ENCODE measurements at places on chromosomes 13 and 19. TPM values are rescaled to one million over a fixed set of nuclear protein-coding genes. Genes with fewer than 3 reads are reported as not detected.

NRTN gene
- total RNA-seq, result 0.14 TPM

DNA sequence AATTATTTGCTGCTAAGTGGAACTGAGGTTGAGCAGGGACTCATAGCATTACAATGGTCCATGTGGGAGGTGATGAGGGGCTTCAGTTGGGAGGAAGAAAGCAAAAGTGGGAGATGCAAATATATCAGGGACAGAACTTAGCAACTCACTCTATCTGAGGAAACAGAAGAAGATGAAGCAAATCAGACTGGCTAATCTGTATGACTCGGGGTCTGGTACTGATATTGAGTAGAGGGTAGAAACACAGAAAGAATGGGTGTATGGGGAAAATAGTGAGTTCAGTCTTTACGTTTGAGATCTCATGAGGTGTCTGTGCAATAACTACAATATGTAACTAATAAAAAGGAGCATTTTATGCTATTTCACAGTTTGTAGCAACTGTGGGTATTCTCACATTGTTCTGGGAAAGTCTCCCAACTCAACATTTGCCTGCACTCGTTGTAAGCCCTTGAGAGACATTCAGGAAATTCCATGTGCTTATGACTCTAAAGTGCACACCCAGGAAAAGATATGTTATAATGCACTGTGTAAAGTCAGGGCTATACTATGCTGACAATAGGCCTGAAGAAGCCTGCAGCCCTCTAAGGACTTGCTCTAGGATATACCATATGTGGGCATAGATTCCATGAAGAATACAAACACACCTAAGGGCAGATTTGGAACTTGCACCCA, 183.5 kb downstream of the SPRY2 start:
- no peak for DNase-seq

- DNase-seq, result no peak
Measured at GRCh38 chr19:50175924-50176323, 12.8 kb upstream of the IZUMO2 start.

- no peak for DNase-seq
Measured at GRCh38 chr13:27353166-27353583, 71.2 kb upstream of the GTF3A start.

- no peak for DNase-seq
Measured at GRCh38 chr19:50252111-50252886, 48.9 kb downstream of the MYH14 start.

GRK1 gene
- not detected for total RNA-seq

CFAP97D2 gene
- not detected for total RNA-seq

- peak; percentile 12 for DNase-seq
Measured at GRCh38 chr13:65292488-65292901, 1937.6 kb downstream of the PCDH9 start.

SHANK1 gene
- 0.37 TPM for total RNA-seq

LILRB3 gene
- not detected for total RNA-seq

- peak; percentile 32 for DNase-seq
Measured at GRCh38 chr13:19818223-19818842, 35.6 kb upstream of the PSPC1 start.

ZNF541 gene
- total RNA-seq, result not detected

DNA sequence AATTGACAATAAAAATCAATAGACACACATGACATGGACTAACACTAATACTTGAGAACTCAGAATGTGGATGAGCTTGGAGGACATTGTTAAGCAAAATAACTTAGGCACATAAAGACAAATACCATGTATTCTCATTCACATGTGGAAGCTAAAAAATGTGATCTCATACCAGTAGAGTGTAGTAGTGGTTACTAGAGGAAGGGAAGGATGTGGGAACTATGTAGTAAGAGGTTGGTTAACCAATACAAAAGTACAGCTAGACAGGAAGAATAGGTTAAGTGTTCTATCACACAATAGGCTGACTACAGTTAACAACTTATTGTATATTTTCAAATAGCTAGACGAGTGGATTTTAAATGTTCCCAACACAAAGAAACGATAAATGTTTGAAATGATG, 415.8 kb upstream of the KLF12 start:
- no peak for DNase-seq

- no peak for DNase-seq
Measured at GRCh38 chr19:45793178-45793564, 526 bp upstream of the DMWD start.

GFY gene
- not detected for total RNA-seq

TNFSF13B gene
- total RNA-seq, result 0.17 TPM

KL gene
- not detected for total RNA-seq

- DNase-seq, result no peak
Measured at GRCh38 chr13:101025925-101026324, 351.3 kb upstream of the TMTC4 start.

KCNN4 gene
- 0.74 TPM for total RNA-seq

DNA sequence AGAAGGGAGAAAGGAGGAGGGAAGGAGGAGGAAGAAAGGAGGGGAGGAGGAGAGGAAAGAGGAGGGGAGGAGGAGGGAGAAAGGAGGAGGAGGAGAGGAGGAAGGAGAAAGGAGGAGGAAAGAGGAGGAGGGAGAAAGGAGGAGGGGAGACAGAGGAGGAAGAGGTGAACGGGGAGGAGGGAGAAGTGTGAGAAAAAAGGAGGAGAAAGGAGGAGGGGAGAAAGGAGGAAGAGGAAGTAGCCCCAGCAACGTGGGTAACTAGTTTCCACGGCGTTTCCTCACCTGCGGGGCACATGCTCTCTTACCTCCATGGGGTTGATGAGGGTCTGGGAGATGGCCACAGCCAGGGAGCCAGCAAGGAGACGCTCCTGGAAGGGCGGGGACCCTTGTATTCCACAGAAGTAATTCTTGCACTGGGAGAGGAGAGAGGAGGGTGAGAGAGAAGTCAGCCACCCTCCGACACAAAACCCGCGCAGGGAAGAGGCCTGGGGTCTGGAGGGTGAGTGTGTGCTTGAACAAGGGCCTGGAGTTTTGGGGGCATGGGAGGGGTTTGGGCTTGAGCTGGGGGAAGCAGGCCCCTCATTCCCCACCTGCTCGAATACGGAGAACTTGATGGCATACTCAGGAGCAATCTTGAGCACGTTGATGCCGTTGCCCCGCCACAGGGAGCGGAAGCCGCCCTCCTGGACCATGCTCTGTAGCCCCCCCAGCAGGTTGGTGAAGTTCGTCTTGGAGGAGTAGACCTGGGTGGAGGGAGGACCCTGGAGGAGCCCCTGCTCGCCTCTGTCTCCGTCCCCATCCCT, 3.9 kb downstream of the SLC25A41 start:
- no peak for DNase-seq

GRCh38 chr13:105952233-105952972, 583.1 kb downstream of the EFNB2 start:
- no peak for DNase-seq

GRCh38 chr19:13100841-13101589, 1.6 kb downstream of the LYL1 start:
- DNase-seq, result no peak

ATP7B gene
- 3.4 TPM for total RNA-seq

- DNase-seq, result no peak
Measured at GRCh38 chr13:110150384-110151101, 156.4 kb downstream of the COL4A1 start.

GRCh38 chr19:16470541-16470910, 1.2 kb downstream of the EPS15L1 start:
- DNase-seq, result no peak

DNA sequence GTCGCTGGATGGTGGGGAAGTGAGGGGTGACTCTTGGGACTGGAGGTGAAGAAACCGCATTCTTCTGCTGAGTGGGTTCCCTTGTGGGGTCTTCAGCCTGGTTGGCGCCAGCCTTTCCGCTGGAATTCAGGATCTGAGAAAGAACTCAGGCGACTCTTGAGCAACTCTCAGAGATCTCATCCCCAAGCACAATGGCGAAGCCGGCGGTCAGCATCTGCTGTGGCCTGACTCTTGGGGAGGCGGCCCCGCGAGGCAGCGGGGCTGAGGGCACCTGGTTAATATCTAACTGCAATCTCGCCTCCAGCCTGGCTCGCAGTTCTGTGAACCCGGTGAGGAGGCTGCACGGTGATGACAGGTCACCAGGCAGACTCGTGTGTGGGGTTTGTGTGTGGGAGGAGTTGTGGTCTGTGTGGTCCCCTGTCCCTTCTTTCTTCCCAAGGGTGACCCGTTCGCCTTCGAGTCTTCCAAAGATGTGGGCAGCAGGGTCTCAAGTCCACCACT, 883 bp downstream of the ZNF441 start:
- peak; percentile 11 for DNase-seq

DNA sequence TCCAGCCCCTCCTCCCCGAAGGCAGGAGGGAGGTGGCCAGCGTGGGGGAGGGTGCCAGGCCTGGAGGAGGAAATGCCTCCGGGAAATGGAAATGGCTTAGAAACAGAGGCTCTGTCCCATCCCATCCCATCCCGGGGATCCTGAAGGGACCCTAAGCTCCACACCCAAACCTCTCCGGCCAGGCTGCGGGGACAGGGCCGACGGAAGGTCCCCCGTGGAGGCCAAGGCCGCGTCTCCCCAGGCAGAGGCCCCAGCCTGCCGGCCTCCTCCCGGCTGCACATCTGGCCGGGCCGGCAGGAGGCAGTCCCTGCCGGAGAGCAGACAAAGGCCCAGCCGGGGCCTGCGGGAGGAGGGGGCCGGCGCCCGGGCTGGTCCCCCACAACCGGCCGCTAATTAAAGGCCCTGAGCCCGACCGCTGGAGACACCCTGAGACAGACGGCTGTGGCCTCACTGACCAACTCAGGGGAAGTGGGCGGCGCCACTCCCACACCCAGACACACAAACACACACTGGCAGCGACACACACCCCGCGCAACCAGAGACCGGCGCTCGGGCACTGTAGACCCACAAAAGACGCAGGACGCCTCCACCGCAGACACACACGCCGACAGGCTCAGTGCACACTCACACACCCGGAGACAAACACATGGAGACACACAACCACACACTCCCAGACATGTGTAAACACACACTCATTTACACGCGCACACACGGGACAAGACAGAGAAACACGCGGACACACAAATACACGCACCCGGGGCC, 1.1 kb downstream of the ADAMTS10 start:
- no peak for DNase-seq

NDUFS7 gene
- total RNA-seq, result 81.3 TPM

DNA sequence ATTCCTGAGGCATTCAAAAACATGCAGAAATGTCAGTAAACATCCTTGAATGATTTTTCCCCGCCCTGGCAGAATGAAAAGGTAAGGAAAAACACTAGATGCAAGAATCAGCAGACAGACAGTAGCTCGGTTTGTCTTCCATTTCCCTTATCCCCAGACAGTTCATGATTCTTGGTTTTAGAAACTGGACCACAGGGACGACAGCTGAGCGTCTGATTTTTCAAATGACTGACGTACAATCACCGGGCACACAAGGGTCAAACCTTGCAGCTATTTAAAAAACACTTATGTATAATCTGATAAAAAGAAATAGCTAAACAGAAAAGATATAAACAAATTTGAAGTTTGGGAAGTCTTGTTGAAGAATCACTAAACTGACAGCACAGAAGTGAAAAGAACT, 47.1 kb downstream of the DCLK1 start:
- DNase-seq, result no peak

DNA sequence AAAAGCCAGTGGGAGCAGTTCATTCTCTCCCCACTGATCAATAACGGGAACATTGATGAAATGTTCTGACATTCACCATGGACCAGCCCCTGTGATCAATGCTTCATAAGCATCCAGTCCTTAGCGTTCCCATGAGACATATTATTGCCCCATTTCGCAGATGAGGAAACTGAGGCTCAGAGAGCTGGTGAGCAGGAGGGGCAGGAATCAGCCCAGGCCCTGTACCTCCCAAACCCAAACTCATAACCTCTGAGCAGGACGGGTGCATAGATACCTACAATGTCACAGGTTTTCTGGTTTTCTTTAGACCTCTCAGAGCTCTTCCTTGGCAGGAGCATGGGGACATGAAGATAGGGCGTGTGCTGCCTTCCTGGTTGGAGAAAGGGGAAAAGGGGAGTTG, 2.1 kb downstream of the MCOLN1 start:
- DNase-seq, result no peak

NLRP5 gene
- not detected for total RNA-seq

LAIR1 gene
- total RNA-seq, result not detected

GRCh38 chr19:10854350-10855089, 6.3 kb downstream of the C19orf38 start:
- no peak for DNase-seq

DNA sequence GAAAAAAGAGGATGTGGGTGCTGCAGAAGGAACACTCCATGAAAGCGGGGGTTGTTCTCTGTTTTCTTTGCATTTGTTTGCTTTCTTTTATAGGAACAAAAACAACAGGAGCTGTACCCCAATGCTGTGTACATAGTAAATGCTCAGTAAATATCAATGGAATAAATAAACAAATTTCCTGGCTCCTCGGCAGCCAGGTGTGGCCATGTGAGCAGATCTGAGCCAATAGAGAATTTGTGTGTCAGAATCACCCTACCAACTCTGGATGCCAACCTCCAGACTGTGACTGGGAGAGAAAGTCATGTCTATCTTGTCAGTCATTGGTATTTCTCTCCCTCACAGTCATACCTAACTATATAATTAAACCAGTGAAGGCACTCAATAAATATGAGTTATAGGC, 10.6 kb upstream of the CLPP start:
- DNase-seq, result no peak

- DNase-seq, result no peak
Measured at GRCh38 chr19:33396701-33397535, 23.4 kb downstream of the CEBPG start.

JOSD2 gene
- 51.0 TPM for total RNA-seq

DNA sequence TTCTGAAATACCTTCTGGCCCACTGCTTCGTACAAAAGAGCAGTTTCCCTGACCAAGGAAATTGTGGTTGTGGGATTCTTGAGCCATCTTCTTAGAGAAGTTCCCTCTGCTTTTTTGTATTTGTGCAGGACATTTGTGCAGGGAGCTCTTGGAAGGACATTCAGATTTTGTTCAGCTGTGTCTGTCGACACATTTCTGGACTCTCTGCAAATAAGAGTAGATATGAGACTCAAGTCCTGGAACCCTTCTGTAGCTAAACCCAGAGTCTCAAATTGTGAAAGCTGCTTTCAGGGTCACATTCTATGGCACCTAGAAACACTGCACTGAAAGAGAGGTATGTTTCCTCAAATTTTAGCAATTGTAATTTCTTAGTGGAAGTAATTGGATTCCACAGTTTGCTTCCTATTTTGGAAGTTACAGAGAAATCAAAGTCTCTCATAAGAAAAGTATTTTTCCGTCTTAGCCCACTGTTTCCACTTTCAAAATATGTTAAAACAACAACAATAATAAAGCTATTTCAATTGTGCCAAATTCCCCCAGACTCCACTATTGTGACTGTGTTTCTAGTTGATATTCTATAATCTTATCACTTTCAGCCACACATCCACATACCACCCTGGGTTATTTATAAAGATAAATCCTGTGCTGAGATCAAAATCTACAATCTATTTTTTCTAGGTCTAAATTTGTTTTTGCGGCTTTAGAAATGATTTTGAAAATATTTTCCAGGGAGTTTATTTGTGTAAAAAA, 224.0 kb downstream of the COG6 start:
- DNase-seq, result no peak

BRSK1 gene
- 3.1 TPM for total RNA-seq

RFPL4AL1 gene
- total RNA-seq, result not detected

GRCh38 chr13:37194428-37194861, 89.0 kb upstream of the CSNK1A1L start:
- DNase-seq, result peak; percentile 93

- DNase-seq, result peak; percentile 59
Measured at GRCh38 chr13:41909506-41909905, 51.4 kb downstream of the VWA8 start.

- peak; percentile 92 for DNase-seq
Measured at GRCh38 chr19:51097166-51097738, 11.0 kb downstream of the CTU1 start.

SMAD9 gene
- total RNA-seq, result 0.34 TPM

RGCC gene
- total RNA-seq, result 0.51 TPM

DPF1 gene
- total RNA-seq, result 3.8 TPM

All from foreskin keratinocyte (primary cell).